ENCODE measurements at places on chromosomes 16 and 17.

- no peak for DNase-seq
These were observed 6.1 kb downstream of the SGSM2 start for GRCh38 chr17:2343421-2343820.

GRCh38 chr17:45782889-45783592 is 1.1 kb upstream of the CRHR1 start:
- DNase-seq = peak; percentile 60

GRCh38 chr17:8872705-8873435 is 5.4 kb upstream of the PIK3R6 start:
- no peak for DNase-seq

- no peak for DNase-seq
These were observed 35.8 kb downstream of the AMFR start for GRCh38 chr16:56389554-56389953.

- no peak for DNase-seq
These were observed 7.3 kb downstream of the FMNL1 start for GRCh38 chr17:45228763-45229539.

DNA sequence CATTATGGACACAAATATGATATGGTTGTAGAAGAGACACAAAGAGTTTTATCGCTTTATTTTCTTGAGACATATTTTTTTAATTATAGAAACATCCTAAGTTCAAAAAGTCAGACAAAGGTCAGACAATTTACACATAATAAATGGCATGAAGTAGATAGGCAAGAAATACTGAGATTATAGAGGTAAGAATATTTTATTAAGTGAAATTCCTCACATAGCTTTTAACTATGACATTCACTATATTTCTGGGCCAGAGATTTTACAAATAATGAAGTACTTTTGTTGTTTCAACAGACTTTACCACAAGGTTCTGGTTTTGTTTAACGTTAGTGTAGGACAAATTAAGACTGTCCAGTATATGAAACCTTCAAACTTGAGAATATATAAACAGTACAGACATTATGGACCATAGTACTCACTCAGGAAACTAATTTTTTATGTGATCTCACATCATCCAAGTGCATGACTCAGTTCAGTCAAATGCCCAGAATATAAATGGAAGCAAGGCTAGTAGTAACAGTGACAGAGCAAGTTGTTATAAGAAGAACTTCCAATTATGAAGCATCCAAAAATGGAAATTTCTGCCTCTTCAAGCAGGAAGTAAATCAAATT is 394.8 kb downstream of the KCNJ2 start:
- no peak for DNase-seq

- DNase-seq = no peak
These were observed 111.2 kb downstream of the ANKRD11 start for GRCh38 chr16:89378947-89379771.

DNA sequence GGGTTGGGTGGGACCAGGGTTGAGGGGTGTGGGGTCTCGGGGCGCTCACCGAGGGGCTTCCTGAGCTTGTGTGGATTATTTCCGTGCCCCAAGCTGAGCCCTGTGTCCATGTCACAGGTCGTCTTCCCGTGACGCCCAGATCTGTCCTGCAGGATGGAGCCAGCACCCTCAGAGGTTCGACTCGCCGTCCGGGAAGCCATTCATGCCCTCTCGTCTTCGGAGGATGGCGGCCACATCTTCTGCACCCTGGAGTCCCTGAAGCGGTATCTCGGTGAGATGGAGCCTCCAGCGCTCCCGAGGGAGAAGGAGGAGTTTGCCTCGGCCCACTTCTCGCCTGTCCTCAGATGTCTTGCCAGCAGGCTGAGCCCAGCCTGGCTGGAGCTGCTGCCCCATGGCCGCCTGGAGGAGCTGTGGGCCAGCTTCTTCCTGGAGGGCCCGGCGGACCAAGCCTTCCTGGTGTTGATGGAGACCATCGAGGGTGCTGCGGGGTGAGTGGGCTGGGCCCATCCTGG is 1.0 kb downstream of the TELO2 start:
- DNase-seq = no peak

GRCh38 chr16:82735673-82736091 is 108.9 kb downstream of the CDH13 start:
- no peak for DNase-seq

DNA sequence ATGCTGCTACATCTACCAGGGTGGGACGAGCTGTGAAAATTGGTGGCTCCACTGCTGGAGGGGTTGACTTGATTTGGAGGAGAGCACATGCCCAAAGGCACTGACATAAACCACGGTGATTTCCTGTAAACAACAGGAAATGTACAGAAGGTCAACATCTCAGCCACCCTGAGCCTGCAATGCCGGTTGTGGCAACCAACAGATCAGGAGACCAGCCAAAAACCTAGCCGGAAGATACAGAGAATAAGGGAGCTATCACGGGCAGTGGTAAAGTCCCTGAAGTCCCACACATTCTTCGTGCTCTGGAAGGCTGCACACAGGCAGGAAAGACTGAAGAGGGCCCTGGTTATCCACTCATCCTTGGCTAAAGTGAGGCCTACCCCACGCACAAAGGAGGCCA is 56.2 kb downstream of the ADCY9 start:
- no peak for DNase-seq

- no peak for DNase-seq
These were observed 9.3 kb downstream of the UBE2G1 start for GRCh38 chr17:4357030-4357628.

GRCh38 chr16:48013491-48013901 is 142.3 kb downstream of the ABCC12 start:
- DNase-seq = no peak

DNA sequence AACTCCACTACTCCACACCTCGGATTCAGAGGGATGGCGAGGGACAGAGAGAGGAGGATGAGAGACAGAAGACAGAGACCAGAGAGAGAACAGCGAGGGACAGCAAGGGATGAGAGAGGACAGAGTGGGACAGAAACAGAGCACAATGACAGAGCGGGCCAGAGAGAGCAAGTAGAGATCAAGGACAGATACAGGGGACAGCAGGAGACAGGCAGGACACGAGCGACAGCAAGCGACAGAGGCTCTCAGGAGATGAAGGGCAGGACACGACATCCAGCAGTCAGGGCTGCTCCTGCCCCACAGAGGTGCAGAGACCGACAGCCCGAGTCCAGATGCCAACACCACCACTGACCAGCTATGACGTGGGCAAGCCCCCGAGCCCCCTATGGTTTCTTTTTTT is 14.9 kb downstream of the CORO7 start:
- no peak for DNase-seq

GRCh38 chr17:67829331-67829730 is 4.0 kb downstream of the BPTF start:
- DNase-seq = no peak

- DNase-seq = no peak
These were observed 14.7 kb upstream of the SEZ6 start for GRCh38 chr17:29020576-29020975.

- peak; percentile 24 for DNase-seq
These were observed 34.6 kb downstream of the ERN1 start for GRCh38 chr17:64095144-64095882.

GRCh38 chr17:72947475-72947874 is 145.0 kb downstream of the SLC39A11 start:
- no peak for DNase-seq

GRCh38 chr17:80527016-80527645 is 17.5 kb upstream of the RPTOR start:
- DNase-seq = no peak

DNA sequence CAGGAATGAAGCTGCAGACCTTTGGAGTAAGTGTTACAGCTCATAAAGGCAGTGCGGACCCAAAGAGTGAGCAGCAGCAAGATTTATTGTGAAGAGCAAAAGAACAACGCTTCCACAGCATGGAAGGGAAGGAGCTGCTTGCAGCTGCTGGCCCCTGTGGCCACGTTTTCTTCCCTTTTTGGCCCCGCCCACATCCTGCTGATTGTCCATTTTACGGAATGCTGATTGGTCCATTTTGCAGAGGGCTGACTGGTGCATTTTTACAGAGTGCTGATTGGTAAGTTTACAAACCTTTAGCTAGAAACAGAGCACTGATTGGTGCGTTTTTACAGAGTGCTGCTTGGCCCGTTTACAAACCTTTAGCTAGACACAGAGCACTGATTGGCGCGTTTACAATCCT is 841.5 kb downstream of the CDH11 start:
- no peak for DNase-seq

DNA sequence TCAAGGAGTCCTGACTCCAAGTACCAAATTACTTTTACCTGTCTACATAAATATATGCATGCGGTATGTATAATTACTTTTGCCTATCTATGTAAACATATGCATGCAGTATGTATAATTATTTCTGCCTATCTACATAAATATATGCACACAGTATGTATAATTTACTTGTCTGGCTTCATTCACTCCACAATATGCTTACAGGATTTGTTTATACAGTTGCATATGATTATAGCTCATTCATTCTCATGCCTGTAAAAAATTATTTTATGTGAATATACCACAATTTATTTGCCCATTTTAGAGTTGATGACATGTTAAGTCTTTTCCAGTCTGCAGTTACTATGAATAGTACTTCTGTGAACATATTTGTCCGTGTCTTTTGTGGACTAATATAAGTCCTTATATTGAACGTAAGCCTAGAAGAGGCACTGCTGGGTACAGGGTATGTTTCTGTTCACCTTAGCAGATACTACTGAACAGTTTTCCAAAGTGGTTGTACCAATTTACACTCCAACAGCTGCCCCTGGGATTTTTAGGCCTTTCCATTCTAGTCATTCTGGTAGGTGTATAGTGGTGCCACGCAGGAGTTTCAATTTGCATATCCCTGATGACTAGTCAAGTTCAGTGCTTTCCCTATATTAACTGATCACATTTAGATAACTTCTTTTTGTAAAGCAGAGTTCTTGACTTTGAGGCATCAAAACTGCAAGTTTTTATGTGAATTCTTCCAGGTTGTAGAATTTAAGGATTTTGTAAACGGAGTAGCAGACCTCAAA is 47.0 kb downstream of the MARVELD3 start:
- no peak for DNase-seq

DNA sequence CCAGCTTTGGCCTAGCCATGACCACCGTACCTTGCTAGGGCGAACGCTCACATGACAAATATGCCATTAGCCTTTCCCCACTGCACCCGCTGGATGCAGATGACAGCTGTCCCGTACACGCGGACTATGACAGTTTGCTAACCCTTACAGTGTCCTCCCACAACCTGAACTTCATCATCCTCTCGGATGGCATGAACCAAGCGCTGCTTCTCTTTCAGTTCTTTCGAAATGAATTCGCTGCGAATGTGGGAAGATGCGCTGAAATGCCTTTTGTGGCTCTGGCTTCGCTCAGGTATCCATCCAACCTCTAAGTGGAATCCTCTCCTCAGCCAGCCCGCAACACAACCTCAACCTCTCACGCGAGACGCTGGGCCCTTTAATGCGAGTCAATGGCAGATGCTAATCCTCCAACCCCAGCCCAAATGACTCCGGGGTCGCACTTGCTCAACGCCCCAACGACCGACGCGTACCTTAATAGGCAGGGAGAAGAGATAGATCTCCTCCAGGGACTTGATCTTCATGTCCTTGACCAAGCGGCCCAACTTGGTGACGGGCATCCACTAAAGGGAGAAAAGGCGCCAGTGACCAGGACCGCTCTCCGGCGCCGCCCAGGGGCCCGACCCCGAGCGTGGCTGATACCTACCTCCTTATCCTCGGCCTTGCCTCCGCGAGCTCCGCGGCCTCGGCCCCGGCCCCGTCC is 670 bp downstream of the RPS2 start:
- no peak for DNase-seq

DNA sequence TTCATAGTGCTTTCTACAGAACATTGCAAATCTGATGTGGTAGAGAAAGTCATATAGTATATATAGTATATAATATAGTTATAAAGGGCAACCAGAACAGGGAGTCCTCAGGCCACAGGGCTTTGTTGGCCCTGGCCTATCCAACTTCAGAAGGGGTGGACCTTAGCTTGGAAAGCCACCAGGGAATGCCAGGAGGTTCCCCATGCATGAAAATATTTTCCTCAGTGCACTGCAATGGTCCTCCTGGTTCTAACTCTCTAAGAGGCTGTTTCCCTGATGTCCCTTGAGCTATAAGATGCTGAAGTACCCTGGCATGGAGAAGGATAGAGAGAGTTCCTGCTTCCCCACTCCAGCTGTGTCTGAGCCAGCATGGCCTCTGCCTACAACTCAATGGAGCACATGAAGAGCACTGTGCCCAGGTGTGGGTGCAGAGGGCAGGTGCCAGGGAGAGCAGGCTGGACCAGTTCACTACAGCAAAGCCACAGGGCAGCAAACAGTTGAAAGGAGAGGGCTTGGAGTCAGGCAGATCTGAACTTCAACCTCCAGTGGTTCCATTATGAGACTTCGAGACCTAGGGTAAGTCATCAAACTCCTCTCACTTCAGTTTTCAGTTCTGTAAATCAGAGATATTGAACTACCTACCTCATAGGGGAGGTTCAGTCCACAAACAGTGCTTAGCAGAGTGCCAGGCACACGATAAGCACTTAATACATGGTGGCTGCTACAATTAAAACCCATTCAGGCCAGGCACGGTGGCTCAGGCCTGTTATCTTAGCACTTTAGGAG is 183.1 kb downstream of the SALL1 start:
- DNase-seq = no peak

Data from NCI-H1105 (cell line).